Activated T-helper 1 cell treated with anti-CD3 and anti-CD28 coated beads, Interleukin-12 subunit alpha, Interleukin-12 subunit beta, Interleukin-2, Interleukin-4 antibody, amounts not matched to agents 30 ng/mL and 10 ng/mL and 1 ng/mL, durations not matched to agents 14 hours and 24 hours and 36 hours (primary cell): ENCODE measurements at places on chromosomes 5 and 9. TPM values are rescaled to one million over a fixed set of nuclear protein-coding genes. Genes with fewer than 3 reads are reported as not detected.

Gene SPATA31C1
- total RNA-seq = not detected in 2 replicates

GRCh38 chr9:109246533-109246932 is 74.3 kb downstream of the EPB41L4B start:
- H3K36me3 ChIP-seq = no peaks in the 10 kb centered on the region
- no peak overlapping the region for H3K27ac ChIP-seq
- DNase-seq = no peak

- H3K4me1 ChIP-seq = peaks cover 20% of the 10 kb centered on the region
- H3K27ac ChIP-seq = peak overlapping the region; percentile 76
- H3K36me3 ChIP-seq = no peaks in the 10 kb centered on the region
- DNase-seq = no peak
- H3K4me3 ChIP-seq = peak overlapping the region; percentile 13
These were observed 102.6 kb downstream of the PDE4D start for GRCh38 chr5:59790776-59791475.

- H3K4me3 ChIP-seq = no peak overlapping the region
- no peak for DNase-seq
- no peaks in the 10 kb centered on the region for H3K36me3 ChIP-seq
- H3K27ac ChIP-seq = no peak overlapping the region
These were observed 9.3 kb upstream of the MYOT start for GRCh38 chr5:137858223-137858916.

DNA sequence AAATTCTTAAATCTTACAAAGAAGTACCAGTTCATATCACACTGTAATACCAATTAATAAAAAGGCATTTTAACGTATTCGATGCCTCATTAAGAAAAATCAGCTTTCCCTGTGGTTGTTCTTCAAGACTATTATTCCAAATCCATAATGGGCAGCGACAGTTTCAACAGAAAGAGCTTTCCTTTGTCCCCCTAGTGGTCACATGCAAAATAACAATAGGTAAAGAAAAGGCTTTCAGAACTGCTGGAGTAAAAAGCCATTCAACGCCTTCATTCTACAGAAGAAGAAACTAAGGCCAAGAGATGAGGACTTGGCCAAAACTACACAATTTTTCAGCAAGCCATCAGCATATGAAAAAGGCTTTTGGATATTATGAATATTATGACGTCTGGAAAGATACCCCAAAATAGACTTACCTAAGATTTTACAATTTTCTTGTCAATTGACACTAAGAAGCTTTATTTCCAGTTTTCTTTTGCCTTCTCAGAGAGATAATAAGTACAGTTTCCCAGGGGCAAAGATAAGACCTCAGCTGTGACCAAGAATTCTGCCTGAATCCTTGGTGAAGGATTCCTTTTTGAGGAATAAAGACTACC is 6.7 kb upstream of the CDH6 start:
- H3K27ac ChIP-seq = no peak overlapping the region
- no peaks in the 10 kb centered on the region for H3K27me3 ChIP-seq
- H3K4me3 ChIP-seq = no peak overlapping the region
- H3K36me3 ChIP-seq = no peaks in the 10 kb centered on the region
- no peaks in the 10 kb centered on the region for H3K4me1 ChIP-seq

DNA sequence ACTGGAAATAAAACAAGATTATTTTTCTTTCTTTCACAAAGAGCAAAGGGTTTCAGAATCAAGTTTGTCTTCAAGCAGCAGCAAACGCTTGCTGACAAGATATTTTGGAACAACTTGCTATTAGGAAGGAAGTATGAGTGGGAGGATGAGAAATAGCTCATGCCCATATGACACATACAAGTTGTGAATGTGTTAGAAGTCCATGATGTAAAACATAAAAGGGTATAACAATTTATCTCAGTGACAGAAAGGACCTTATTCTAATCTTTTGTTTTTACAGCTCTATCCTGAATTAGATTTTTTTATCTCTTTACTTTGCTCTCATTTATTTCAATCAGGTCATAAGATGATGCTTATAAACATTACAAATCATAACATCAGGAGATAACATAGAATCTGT is 516.6 kb upstream of the MEF2C start:
- H3K4me1 ChIP-seq = peaks cover 4% of the 10 kb centered on the region
- H3K4me3 ChIP-seq = no peak overlapping the region
- no peak for DNase-seq
- H3K27me3 ChIP-seq = no peaks in the 10 kb centered on the region
- no peak overlapping the region for H3K27ac ChIP-seq

GRCh38 chr5:107404595-107405374 is 266.0 kb downstream of the EFNA5 start:
- no peaks in the 10 kb centered on the region for H3K36me3 ChIP-seq
- H3K27ac ChIP-seq = no peak overlapping the region
- no peaks in the 10 kb centered on the region for H3K4me1 ChIP-seq

GRCh38 chr5:91361055-91361701 is 21.9 kb downstream of the ARRDC3 start:
- DNase-seq = no peak
- peak overlapping the region; percentile 67 for H3K27ac ChIP-seq
- peaks cover 23% of the 10 kb centered on the region for H3K27me3 ChIP-seq
- peaks cover 7% of the 10 kb centered on the region for H3K36me3 ChIP-seq
- no peak overlapping the region for H3K4me3 ChIP-seq

DNA sequence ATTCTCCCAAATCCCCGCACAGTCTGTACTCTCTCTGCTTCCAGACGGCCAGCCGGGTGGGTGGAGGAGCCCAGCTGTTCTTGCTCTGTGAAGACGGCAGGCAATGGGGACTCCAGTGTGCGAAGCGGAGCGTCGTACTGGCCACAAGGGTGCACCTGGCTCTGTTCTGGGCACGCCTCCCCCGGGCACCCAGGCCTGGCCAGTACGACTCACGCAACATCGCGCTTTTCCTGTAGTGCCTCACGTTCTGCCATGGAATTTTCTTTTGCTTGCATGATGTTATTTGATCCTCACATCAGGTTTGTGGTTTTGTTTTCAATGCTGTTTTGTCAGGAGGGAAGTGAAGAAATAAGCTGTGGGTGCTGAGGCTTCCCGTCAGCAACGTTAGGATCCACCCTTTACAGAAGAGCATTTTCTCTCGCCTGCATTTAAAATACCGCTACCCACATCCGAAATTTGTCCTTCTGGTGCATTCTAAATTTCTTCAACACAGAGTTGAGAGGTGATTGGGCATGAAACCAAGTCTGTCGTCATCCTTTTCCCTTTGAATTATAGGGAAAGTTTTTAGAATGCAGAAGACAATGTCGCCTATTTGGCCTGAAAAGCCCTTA is 311.7 kb downstream of the TRIM36 start:
- no peaks in the 10 kb centered on the region for H3K27me3 ChIP-seq
- DNase-seq = no peak
- no peak overlapping the region for H3K4me3 ChIP-seq
- no peaks in the 10 kb centered on the region for H3K36me3 ChIP-seq
- H3K27ac ChIP-seq = no peak overlapping the region
- no peaks in the 10 kb centered on the region for H3K4me1 ChIP-seq

DNA sequence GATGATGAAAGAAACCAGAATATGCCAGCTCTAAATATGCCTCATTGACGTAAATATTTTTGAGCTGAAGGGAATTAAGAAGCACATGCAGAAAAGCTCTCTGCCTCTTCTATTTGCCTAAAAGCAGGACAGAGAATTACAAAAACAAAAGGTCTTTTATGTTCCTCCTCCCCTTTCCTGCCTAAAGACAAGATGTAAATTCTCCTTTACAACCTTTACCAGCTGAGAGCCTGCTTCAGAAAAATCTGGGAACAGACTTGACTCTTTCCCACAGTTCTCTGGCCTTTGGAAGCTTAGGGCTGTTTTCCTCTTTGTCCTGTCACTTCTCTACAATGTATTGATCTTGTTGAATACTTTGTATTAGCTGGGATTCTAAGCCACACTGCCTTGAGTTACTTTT is 199.7 kb downstream of the TMC1 start:
- H3K27ac ChIP-seq = no peak overlapping the region
- H3K36me3 ChIP-seq = no peaks in the 10 kb centered on the region
- peaks cover 2% of the 10 kb centered on the region for H3K27me3 ChIP-seq
- no peak overlapping the region for H3K4me3 ChIP-seq
- DNase-seq = no peak
- H3K4me1 ChIP-seq = no peaks in the 10 kb centered on the region

Gene COL15A1
- total RNA-seq = 0.02 and 0.05 TPM in 2 replicates
